Thoracic aorta endothelial cell (primary cell): ENCODE measurements at places on chromosomes 12 and 14. TPM values are rescaled to one million over a fixed set of nuclear protein-coding genes. Genes with fewer than 3 reads are reported as not detected.

LRRIQ1 gene
- total RNA-seq = 0.27 and 0.72 TPM in 2 replicates

FLRT2 gene
- 37.5 and 41.5 TPM in 2 replicates for total RNA-seq

DNAJC22 gene
- total RNA-seq = 0.80 and 1.3 TPM in 2 replicates

TAS2R46 gene
- 6.3 and 9.4 TPM in 2 replicates for total RNA-seq

NKX2-1 gene
- total RNA-seq = not detected in 2 replicates

PLA2G1B gene
- not detected in 2 replicates for total RNA-seq

ALX1 gene
- total RNA-seq = 0.14 and 0.53 TPM in 2 replicates

CLBA1 gene
- total RNA-seq = 5.1 and 5.2 TPM in 2 replicates

POTEM gene
- not detected in 2 replicates for total RNA-seq

PNN gene
- total RNA-seq = 38.4 and 45.1 TPM in 2 replicates

ATF1 gene
- total RNA-seq = 22.5 and 23.1 TPM in 2 replicates

OR4K17 gene
- total RNA-seq = not detected in 2 replicates

NDUFB1 gene
- 173 and 184 TPM in 2 replicates for total RNA-seq

TMEM132C gene
- total RNA-seq = 0.13 TPM in 1 of 2 replicates, not detected in the other

KRT3 gene
- total RNA-seq = not detected in 2 replicates

KRT82 gene
- total RNA-seq = not detected in 2 replicates

VRTN gene
- not detected in 2 replicates for total RNA-seq

LRRK2 gene
- total RNA-seq = 3.6 and 4.5 TPM in 2 replicates

HRK gene
- not detected in 2 replicates for total RNA-seq

SLC10A1 gene
- not detected in 2 replicates for total RNA-seq

ZDHHC22 gene
- not detected in 2 replicates for total RNA-seq

LLPH gene
- 8.4 and 12.1 TPM in 2 replicates for total RNA-seq

FAM181A gene
- not detected in 2 replicates for total RNA-seq

ARID2 gene
- total RNA-seq = 30.1 and 38.5 TPM in 2 replicates

SLIRP gene
- total RNA-seq = 228 and 233 TPM in 2 replicates

B4GALNT3 gene
- 0.14 TPM in 1 of 2 replicates, not detected in the other for total RNA-seq

SIRT4 gene
- total RNA-seq = 0.27 and 0.50 TPM in 2 replicates

P2RX2 gene
- total RNA-seq = not detected in 2 replicates

VASH1 gene
- total RNA-seq = 52.8 and 54.5 TPM in 2 replicates

DHRS7 gene
- 38.3 and 46.9 TPM in 2 replicates for total RNA-seq

MANSC1 gene
- 43.6 and 49.5 TPM in 2 replicates for total RNA-seq

SCN8A gene
- 21.8 and 37.7 TPM in 2 replicates for total RNA-seq

LTBP2 gene
- 165 and 256 TPM in 2 replicates for total RNA-seq

GALNT16 gene
- 0.07 and 0.40 TPM in 2 replicates for total RNA-seq

C1S gene
- total RNA-seq = 0.57 and 1.2 TPM in 2 replicates
